ENCODE measurements at places on chromosomes 1 and 21.
A peak's percentile ranks its signal among the peaks of the same experiment; 100 is the strongest.

- no peak for DNase-seq
Measured at GRCh38 chr1:243483952-243484351, 228.1 kb downstream of the SDCCAG8 start.

DNA sequence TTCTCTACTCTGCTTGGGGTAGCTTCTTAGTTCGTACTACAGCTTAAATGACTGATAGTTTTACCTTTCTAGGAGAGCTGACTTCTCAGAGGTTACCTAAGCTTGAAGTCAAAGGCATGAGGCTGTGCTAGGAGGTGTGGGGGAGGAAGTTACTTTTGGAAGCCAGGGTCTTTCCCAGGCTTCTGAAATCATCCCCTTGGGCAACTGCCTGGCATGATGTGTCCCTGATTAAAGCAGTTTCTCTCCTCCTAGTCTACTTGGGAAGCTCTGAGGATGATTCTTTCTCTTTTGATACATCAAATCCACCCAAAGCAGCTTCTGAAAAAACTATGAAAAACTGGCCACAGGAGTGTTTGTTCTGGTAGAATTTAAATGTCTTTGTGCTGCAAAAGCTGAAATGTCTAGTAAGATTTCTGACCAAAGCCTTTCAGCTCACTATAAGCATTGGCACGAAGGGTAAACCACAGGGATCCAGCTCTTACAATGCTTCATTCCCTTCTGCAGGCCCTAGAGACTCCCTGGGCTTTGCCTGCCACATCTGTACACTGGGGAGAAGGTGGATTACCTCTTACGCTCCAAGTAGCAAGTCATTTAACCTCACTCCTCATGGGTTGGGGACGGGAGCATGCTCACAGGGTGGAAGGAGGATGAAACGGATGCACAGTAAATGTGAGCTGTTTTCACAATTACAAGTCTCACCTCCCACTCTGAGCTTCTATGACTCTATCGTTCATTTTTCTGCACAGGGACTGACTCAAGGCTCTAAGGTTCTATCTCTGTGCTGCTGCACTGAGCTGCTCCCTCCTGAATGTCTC, 59.6 kb downstream of the RUNX1 start:
- DNase-seq, result no peak

DNA sequence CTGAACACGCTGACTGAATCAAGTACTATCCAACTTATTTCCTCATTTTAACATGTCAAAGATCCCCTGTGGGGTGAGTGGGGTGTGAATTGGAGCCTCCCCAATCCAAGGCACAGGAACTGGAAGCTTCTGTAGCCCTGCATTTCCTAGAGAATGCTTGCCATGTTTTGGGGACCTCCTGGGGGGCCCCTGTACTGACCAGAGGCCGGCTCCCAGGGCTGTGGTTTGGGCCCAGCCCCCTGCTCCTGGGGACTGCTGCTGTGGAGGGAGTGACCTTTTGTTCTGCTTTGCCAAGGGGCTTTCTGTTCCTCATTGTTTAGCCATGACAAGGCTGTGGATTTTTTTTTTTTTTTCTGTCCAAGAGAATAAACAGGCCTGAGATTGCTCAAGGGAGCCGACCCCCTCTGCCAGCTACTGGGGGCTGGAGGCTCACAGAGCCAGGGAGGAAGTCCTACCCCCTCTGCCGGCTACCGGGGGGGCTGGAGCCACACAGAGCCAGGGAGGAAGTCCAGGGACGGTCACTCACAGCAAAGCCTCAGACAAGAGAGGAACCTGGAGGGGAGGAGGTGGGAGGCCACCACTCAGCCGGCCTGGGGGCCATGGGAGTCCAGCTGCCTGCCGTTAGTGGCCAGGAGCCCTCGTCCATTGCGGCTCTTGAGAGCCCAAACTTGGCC, 17.4 kb downstream of the TNFRSF1B start:
- DNase-seq, result peak; percentile 93

- no peak for DNase-seq
Measured at GRCh38 chr1:158685085-158685484, 1.4 kb downstream of the SPTA1 start.

- DNase-seq, result peak; percentile 76
Measured at GRCh38 chr1:16978567-16979474, 1.6 kb downstream of the MFAP2 start.

DNA sequence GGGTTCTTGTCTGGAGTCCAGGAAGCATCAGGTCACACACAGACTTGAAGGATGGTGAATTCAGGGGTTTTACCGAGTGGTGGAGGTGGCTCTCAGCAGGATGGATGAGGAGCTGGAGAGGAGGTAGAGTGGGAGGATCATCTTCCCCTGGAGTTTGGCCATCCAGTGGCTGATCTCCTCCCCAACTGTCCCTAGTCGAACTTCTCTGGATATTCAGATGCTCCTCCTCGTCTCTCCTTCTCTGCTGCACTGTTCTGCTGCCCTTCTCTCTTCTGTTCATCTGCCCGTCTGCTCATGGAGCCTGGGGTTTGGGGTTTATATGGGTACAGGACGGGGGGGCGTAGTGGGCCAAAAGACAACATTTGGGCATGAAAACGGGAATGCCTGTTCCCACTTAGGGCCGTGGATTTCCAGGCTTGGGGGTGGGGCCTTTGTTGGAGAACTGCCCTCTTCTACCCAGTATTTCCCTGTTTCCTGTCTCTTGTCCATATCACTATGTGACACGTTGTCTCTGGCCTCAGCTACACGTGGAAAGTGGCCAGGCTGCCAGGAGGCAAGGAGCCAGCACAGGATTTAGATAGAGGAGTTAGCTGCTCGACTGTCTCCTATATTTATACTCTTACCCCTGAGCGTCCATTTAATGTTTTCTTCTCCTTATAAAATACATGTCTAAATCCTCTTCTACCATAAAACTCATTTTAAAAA, 76.7 kb downstream of the SIPA1L2 start:
- peak; percentile 87 for DNase-seq

Measured in psoas muscle (tissue), 8 donors.